ENCODE measurements at places on chromosomes 2 and 18. TPM values are rescaled to one million over a fixed set of nuclear protein-coding genes. Genes with fewer than 3 reads are reported as not detected.

- no peak for DNase-seq
Measured at GRCh38 chr18:53991805-53992204, 232.7 kb downstream of the MBD2 start.

DNA sequence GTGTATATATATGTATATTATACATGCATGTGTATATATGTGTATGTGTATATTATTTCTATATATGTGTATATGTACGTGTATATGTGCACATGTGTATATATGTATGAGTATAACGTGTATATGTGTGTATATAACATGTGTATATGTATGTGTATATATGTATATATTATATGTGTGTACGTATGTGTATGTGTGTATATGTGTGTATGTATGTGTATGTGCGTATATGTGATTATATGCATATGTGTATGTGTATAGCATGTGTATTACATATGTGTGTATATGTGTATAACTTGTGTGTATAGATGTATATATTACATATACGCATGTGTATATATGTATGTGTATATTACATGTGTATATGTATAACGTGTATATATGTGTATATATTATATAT is 32.1 kb upstream of the ID2 start:
- no peak for DNase-seq

- DNase-seq: no peak
Measured at GRCh38 chr2:168060986-168061750, 186.2 kb downstream of the STK39 start.

DNA sequence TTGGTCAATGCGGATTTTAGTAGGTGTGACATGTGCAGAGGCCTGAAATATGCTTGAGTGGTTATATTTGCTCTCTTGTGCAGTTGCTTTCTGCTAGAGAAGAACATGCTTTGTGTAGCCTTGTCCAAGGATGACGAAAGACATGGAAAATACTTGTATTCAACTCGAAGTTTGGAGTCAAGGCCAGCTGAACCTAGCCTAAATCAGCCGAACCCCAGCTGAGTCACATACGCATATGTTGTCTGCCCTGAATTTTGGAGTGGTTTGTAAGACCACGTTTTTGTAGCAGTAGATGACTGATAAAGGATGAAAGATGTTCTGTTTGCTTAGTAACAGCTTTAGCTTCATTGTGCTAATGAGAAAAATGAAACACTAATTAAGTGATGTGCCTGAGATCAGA is 22.5 kb upstream of the SPAG16 start:
- no peak for DNase-seq

DNA sequence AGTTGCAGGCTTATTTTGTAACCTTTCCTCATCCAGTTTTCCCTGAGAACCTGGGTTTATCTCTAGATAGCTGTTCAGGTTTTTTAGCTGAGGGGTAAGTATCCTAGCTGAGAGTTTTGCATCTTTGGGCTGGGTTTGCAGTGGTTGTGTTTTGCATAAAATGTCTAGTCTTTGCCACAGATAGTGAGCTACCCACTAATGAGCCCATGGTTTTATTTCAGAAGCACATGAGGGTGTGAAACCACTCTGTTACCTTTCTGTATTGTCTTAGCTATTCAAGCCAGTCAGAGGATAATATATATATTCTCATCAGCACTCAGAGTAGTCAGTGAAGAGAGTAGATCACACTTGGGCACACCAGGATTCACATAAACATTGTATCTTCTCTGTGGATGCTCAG is 24.6 kb upstream of the TXNDC2 start:
- DNase-seq: no peak

Gene TBC1D8
- total RNA-seq: 16.1 TPM

- DNase-seq: no peak
Measured at GRCh38 chr2:237509151-237509550, 22.1 kb downstream of the MLPH start.

Gene FN1
- 902 TPM for total RNA-seq

DNA sequence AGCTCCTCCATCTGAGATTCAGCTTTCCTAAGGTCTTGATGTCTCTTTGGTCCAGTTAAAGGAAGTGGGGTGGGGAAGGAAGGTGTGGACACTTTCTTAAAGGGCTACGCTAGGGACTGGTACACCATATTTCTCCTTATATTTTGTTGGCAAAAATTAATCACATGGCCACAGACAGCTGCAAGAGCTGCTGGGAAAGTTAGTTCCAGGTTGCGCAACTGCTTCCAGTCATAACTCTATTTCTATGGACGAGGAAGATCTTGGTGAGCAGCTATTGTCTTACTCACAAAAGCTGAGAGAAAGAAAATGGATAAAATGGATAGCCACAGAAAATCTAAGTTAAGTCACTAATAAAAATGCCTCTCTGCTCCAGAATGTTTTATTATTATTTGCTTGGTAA is 60.7 kb upstream of the PPM1B start:
- DNase-seq: no peak

Measured in type B pancreatic cell (in vitro differentiated cells).